ENCODE measurements at places on chromosomes 6 and 20.

- DNase-seq = peak; percentile 87
These were observed 125.8 kb downstream of the MCHR2 start for GRCh38 chr6:99868074-99868702.

- no peak for DNase-seq
These were observed 33.8 kb downstream of the FKBP5 start for GRCh38 chr6:35654883-35655282.

DNA sequence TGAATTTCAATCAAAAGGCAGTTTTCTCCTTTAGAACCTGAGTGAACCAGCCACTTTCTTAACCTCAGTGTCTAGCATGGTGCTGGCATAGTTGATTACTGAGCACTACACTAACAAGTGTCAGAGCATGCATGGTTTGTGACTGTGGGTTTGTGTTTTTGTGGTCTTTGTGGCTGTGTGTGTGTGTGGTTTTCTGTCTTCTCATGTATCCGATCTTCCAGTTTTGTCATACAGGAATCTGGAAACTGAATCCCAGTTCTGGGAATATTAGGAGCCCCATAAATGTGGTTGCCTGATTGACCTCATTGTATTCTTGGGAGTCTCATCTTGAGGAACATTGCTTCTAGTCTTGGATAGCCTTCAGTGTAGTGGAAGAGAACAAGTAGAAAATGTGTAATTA lies 73.7 kb downstream of the ESR1 start:
- DNase-seq = no peak

DNA sequence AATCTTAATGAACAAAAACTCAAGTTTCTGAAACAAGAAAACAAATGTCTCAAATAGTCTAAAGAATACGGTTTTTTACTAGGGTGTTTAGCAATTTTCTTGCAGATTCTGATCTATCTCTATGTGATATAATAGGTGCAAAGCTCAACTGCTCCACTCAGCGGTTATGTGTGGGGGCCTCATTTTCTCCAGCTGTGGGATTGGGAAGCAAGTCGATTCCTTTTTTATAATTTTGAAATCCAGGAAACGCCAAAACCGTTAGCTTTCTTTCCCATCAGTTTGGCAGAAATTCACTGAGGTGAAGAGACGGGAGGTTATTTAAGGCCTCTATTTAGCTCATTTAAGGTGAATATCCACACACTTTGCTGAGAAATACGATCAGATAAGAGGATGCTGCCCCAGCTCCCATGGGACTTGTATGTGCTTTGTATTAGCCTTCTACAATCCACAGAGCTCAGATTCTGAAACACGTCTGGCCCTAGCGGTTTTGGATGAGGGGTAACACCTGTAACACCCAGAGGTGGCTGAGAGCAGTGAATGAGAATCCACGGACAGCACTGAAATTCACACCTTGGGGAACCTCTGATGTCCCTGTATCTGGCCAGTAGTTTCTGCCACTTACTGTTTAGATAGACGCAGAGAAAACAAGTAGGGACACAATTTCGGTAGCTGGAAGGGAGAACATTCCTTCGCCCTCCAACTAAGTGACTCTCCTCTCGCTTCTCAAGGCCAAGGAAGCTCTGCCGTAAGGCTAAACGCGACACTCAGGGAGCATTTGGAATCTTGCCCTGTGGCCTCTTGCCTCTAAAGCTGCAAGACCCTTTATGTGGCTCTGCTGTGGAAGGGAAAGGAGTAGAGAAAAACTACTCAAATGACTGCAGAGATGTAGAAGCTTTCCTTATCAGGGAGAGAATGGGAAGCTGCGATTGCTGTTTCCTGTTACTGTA lies 6.5 kb upstream of the BCAS4 start:
- peak; percentile 58 for DNase-seq

DNA sequence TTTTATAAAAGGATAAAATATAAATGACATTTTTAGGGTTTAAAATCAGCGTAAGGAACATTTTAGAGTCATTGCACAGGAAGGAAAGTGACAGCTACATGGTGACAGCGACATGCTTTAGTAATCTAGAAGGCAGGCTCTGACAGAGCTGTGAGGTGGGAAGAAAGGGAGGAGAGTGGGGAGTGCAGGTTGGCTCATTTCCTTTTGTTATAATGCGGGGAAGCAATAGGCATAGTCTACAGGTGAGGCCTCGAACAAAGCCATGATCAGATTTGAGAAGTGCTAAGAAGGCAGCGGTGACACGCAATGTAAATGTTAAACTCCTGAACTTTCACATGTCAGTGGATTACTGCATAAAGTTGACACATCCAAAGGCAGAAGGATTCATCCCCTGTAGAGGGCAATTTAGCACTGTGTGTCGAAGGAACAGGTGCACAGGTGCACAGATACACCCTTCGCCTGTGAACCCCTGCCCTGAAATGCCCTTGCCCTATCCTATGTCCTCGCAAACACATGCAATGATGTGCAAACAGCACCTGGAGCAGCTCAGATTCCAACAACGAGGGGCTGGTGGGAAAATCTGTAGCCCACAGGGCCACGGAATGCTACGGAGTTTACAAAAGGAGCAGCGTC lies 32.4 kb upstream of the SMOC2 start:
- no peak for DNase-seq

GRCh38 chr20:61980647-61981583 lies 84.8 kb downstream of the TAF4 start:
- DNase-seq = no peak

- DNase-seq = no peak
These were observed 32.6 kb upstream of the RNF182 start for GRCh38 chr6:13892017-13892645.

- no peak for DNase-seq
These were observed 13.4 kb upstream of the HIVEP2 start for GRCh38 chr6:142958343-142958742.

DNA sequence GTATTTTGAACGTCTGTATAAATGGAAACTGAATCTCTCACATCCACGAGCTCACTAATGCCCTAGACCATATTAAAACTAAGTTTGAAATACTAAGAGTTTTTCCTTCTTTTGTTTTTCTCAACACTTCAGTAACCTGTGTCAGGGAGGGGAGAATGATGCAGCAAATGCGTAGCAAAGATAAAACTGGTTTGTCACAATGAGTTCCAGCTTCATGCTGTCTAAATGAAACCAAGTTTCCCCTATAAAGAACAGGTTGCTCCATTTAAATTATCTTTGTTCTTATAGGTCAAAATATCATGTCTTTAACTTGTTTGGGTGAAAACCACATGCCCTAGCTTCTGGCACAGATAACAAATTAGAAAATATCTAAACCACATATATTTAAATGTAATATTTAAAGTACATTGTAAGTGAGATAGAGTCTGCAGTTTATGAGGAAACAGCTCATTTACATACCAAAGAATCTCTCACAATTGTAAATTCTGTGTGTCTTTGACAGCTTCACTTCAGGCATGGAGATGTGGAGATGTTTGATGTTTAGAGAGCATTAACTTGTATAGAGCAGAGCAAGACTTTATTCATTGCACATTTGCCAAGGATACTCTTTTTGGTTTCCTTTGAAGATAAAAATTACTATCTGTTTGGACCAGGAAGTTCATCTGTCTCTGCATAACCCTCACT lies 7.3 kb downstream of the TRDN start:
- no peak for DNase-seq

GRCh38 chr6:36120018-36120417 lies 10.3 kb upstream of the MAPK13 start:
- DNase-seq = no peak

- no peak for DNase-seq
These were observed 20.8 kb downstream of the TBC1D7 start for GRCh38 chr6:13307508-13307995.

DNA sequence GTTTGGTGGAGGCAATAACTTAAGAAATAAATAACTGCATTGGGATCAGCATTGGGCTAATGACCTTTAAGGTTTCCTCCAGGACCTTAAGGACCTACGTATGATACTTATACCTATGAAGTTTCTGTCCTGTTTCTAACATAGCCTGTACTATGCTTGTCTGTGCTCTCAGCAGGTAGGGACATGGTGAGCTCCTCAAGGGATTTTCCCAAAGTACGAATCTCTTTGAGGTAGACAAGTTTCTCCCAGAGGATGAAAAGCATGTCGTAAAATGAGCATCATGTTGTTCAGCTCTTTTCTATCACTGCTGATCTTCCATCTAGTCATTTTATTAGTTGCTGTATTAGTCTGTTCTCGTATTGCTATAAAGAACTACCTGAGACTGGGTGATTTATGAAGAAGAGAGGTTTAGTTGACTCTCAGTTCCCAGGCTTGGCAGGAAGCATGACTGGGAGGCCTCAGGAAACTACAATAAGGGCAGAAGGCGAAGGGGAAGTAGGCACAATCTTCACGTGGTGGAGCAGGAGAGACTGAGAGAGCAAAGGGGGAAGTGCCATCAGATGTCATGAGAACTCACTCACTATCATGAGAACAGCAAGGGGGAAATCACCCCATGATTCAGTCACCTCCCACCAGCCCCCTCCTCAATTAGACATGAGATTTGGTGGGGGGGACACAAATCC lies 77.8 kb upstream of the TGM3 start:
- peak; percentile 58 for DNase-seq

DNA sequence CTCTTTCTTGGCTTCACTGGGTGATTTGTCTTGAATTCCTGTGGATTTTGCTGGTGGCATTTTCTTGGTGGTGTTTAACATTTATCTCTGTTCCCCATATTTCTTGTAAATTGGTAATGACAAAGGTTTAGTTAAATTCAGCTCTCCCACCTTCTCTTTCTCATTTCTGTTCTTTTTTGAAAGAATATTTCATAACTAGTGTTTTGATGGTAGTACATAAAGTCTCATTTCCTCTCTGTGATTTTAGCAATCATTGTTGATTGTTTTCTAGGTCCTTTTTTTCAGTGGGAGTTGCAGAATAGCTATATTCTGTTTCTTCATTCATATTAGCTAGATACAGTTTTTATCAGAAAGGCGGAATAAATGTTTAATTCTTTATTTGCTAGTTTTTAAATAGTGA lies 73.1 kb downstream of the QKI start:
- DNase-seq = no peak

- DNase-seq = no peak
These were observed 3.1 kb downstream of the SEMG1 start for GRCh38 chr20:45209924-45210323.

DNA sequence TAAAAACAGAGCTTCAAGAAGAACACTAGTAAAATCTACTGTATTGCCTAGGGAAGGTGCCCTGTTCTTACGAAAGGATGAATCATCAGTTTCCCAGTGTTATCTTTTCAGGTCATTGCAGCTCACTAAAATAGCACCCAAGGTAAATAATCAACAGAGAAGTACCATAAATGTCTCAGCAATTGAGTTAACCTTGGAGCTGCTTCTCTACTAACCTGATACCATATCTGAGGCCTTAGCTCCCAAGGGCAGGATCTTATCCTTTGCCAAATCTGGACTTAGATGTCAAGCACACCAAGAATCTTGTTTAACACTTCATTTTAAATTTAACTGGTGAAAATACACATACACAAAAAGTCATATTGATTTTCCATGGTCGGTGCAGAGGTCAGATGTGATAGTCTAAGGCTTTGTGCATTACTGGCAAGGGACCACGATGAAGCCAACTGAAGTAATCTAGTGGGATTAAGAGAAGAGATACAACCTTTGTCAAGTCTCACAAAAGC lies 81.5 kb downstream of the EDN1 start:
- DNase-seq = no peak

DNA sequence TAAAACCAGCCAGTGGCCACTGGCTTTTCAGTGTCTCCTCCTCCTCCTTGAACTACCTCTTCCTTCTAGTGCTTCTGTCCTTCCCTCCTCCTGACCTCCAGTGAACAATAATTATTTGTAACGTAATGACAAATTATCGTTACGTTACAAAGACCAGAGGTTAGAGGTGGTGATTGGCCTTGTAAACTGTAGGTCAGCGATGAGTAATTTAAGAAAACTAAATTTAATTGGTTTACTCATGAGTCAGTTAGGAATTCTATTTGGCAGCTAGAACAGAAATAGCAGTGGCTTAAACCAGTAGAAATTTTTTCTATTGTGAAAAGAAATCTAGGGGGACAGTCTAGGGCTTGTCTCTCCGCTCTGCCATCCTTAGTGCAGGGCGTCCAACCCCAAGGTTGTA lies 38.8 kb downstream of the PPARD start:
- no peak for DNase-seq

GRCh38 chr20:48541581-48542071 lies 286.2 kb downstream of the PREX1 start:
- no peak for DNase-seq

DNA sequence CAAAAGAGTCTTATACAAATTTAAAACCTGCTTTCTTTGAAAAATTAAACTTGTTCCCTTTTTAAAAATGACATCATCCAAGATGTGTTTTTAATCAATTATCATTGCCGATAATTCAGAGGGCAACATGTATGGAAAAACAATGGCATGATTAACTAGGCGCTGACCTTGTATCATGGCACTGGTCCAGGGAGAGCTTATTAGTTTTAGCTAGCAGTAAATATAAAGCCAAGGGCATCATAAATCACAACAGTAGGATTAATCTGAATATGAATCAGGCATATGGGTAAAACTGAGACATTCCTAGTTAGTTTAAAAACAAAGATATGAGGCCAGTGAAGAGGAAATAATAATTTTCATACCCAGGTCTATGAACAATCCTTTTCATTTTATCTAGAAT lies 374.0 kb downstream of the HDGFL1 start:
- DNase-seq = no peak

GRCh38 chr6:166106076-166106686 lies 61.5 kb downstream of the TBXT start:
- peak; percentile 83 for DNase-seq

- no peak for DNase-seq
These were observed 36.1 kb downstream of the KCNS1 start for GRCh38 chr20:45064812-45065211.

DNA sequence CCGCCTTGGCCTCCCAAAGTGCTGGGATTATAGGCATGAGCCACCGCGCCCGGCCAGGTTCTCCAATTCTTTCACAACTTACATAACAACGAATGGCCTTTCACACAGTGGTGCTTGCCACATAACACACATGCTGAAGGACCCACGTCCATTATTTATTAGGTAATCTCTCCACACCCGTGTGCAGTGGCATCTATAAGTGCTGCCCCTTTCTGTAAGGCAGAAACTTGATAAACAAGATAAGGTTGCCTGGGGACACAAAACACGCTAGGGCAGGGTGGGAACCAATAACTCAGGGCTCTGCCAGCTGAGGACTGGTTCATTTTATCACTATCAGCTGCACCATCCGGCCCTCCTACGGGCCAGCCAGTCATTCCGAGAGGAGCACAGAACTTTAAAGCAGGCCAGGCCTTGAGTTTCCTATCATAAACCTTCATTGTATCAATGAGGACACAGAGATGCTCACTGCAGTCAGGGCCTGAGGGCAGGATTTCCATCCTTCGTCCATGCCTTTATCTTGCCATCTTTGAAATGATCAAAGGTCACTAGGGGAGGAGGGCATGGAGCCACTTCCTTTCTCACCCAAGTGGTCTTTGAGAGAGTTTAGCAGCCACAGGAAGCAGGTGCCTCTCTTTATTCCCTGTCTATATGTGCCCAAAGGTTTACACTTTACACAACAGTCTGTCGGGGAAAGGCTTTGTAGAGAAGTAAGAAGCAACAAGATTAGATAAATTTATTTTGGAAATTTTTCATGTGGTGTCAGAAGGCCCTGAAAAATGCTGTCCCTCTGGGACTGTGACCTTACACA lies 37.6 kb downstream of the GPLD1 start:
- DNase-seq = no peak

GRCh38 chr20:48705240-48706115 lies 122.3 kb downstream of the PREX1 start:
- no peak for DNase-seq

Data from Ammon's horn (tissue), 1 donor.